ENCODE measurements at places on chromosomes 2 and 18.
A peak's percentile ranks its signal among the peaks of the same experiment; 100 is the strongest.

DNA sequence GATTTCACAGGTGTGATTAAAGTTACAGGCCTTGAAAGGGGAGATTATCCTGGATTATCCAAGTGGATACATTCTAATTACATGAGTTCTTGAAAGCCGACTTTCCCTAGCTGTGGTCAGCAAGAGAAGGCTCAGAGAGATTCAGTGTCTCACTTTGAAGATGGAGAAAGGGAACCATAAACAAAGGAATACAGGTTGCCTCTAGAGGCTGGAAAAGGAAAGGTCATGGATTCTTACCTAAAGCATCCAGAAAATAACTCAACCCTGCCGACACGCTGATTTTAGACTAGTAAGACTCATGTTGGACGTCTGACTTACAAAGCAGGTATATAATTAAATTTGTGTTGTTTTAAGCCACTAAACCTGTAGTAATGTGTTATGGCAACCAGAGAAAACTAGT, 1095.7 kb upstream of the ZEB2 start:
- no peak overlapping the region for H3K27ac ChIP-seq
- H3K27me3 ChIP-seq: no peaks in the 10 kb centered on the region
- no peaks in the 10 kb centered on the region for H3K4me1 ChIP-seq
- no peaks in the 10 kb centered on the region for H3K36me3 ChIP-seq
- DNase-seq: no peak
- H3K4me3 ChIP-seq: no peak overlapping the region

DNA sequence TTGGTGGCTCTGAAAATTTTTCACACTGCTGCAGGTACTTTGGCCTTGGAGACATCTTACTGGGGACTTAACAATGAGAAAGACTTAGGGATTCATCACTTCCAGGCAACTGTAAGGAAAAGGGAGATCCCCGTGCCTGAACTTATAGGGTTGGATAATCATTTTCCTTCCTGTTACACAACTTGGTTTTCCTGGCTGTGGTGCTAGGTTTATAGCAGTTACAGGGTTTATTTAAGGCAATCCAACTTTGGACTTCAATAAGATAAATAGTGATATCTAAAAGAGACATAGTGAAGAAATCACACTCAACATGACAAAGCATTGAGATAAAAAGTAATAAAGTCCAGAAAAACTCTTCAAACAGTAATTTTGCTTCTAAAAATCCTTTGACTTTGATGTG, 70.2 kb upstream of the RAPH1 start:
- no peaks in the 10 kb centered on the region for H3K27me3 ChIP-seq
- H3K4me3 ChIP-seq: no peak overlapping the region
- H3K36me3 ChIP-seq: no peaks in the 10 kb centered on the region
- no peaks in the 10 kb centered on the region for H3K4me1 ChIP-seq
- no peak overlapping the region for H3K27ac ChIP-seq

DNA sequence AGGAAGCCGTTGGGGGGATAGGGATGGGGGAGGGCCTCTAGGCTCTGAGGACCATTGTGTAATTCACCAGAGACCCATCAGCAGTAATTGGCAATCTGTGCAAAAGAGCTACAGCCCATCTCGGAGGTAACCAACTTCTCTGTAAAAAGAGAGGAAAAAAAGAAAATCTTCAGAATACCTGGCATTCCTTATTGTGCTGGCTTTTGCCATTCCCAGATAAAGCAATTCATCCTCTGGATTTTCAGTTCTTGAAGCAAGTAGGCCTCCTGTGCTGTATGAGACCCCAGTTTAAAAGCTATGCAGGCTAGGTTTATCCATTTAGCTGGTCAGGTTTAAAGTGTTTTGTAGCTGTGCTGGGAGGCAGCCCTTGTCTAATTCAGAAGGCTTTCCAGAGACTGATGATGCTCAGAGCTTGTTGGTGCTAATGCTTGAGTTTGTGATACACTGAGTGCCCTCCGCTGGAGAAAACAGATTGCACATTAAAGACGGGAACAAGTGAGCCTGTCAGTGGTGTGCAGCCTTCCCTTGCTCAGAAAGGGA, at the start of gene LRRTM4:
LRRTM4 (minus strand) TSS at position 446 of the 540 bp plus-strand sequence.
- H3K27ac ChIP-seq: no peak within 1 kb of the TSS
- no peaks in the 10 kb centered on the region for H3K27me3 ChIP-seq

DNA sequence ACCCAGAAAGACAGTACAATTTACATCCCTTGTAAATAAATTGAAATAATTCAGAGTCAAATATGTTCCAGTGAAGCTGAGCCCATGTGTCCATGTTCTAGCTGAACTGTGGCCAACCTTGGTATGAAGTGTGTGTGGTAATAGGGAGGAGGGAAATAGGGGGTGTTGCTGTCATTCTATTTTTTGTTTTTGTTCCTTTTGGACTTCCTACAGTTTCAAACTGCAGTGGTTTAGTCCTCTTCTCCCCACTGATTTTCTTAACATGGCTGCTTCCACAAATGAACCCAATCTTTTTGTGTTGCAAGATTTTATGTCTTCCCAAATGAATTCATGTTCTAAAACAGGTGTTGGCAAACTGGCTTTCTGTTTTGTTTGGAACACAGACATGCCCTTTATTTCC, 156.9 kb downstream of the CCBE1 start:
- DNase-seq: no peak
- H3K4me1 ChIP-seq: no peaks in the 10 kb centered on the region
- H3K4me3 ChIP-seq: no peak overlapping the region
- no peaks in the 10 kb centered on the region for H3K27me3 ChIP-seq
- H3K27ac ChIP-seq: no peak overlapping the region

DNA sequence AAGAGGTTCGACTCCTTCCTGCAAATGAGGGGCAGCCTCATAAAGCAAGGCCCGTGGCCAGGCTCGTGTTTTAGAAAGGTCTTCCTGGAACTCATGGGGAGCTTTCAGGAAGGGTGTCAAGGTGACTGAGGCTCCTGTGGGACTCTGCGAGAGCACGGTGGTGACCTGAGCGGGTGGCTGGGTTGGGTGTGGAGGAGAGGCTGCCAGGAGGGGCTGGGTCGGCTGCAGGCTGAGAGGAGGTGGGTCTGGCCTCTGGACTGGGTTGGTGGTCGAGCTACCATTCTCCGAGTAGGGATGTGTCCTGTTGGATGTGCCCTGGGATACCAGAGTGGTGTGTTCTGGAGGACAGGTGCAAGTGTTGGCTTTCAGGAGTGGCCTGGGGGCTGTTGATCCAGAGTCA, 86.4 kb downstream of the DGKD start:
- H3K27me3 ChIP-seq: no peaks in the 10 kb centered on the region
- no peaks in the 10 kb centered on the region for H3K36me3 ChIP-seq
- no peaks in the 10 kb centered on the region for H3K4me1 ChIP-seq
- no peak overlapping the region for H3K4me3 ChIP-seq
- no peak overlapping the region for H3K27ac ChIP-seq
- no peak for DNase-seq

DNA sequence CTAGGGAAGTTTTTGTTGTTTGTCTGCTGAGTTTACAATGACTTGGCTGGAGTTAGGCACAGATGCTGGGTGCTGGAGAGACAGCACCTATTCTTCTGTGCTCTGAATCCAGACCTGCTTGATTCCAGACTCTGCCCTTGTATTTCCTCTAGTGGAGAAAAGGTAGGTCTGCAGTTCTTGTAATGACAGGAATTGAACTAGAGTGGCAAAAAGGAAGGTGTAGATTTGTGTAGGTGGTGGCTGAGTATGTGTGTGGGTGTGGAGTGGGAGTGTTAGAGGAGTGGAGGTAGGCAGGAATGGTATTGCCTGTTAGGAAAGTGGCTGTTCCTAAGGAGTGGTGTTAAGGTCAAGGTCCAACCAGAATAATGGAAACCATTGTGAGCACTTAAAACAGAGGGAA, 71.9 kb upstream of the LYPD6 start:
- no peak for DNase-seq
- H3K36me3 ChIP-seq: no peaks in the 10 kb centered on the region
- H3K4me1 ChIP-seq: no peaks in the 10 kb centered on the region
- H3K27me3 ChIP-seq: no peaks in the 10 kb centered on the region
- H3K4me3 ChIP-seq: no peak overlapping the region

GRCh38 chr2:118197011-118197675, 108.9 kb downstream of the INSIG2 start:
- DNase-seq: peak; percentile 24
- H3K27me3 ChIP-seq: no peaks in the 10 kb centered on the region
- no peaks in the 10 kb centered on the region for H3K4me1 ChIP-seq
- no peaks in the 10 kb centered on the region for H3K36me3 ChIP-seq

GRCh38 chr18:52636536-52636935, 296.5 kb downstream of the DCC start:
- no peaks in the 10 kb centered on the region for H3K4me1 ChIP-seq
- DNase-seq: no peak
- no peaks in the 10 kb centered on the region for H3K36me3 ChIP-seq
- H3K27me3 ChIP-seq: no peaks in the 10 kb centered on the region

GRCh38 chr2:189014449-189015138, 40.4 kb downstream of the COL3A1 start:
- H3K27ac ChIP-seq: no peak overlapping the region
- H3K36me3 ChIP-seq: no peaks in the 10 kb centered on the region
- no peaks in the 10 kb centered on the region for H3K27me3 ChIP-seq
- peak; percentile 65 for DNase-seq
- no peak overlapping the region for H3K4me3 ChIP-seq

DNA sequence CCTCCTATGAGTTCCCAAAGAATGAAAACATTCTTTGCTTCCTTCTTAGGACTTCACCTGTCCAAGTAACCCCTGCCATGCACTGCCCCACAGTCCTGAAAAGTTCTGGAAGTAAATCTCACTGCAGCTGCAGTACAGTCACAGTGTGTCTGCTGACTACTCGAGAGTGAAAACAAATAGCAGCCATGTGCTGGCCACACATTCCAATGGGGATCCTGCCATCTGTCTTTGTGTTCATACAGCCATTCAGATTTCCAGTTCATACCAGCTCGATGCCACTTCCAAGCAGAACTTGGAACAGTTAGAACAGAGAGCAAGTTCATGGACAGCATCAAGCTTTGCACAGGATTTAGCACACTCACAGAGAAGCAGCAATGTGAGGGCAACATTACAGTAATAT, 629.9 kb upstream of the ACVR2A start:
- no peaks in the 10 kb centered on the region for H3K27me3 ChIP-seq
- no peaks in the 10 kb centered on the region for H3K36me3 ChIP-seq
- H3K27ac ChIP-seq: no peak overlapping the region
- no peak for DNase-seq

DNA sequence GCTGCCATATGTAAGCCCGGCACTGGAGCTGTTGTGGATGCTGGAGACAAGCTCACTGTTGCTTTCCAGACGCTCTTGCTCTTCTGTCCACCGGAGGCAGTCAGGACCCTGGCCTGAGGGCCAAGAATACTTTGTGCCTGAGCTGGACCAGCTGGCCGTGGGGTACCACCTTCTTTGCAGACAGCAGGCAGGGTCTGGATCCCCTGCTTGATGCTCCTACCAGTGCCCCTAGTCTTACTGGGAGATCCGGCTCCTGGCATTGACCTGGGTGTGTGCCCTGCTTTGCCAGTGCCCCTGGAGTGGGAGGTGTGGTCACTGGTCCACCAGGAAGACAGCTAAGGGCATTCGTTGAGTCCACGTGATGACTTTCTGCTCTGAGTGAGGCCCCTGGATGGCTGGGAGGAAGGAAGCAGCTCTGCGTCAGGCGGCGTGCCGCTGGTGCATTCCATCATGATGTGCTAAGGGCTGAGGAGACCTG, 59.3 kb downstream of the LRRFIP1 start:
- H3K27me3 ChIP-seq: no peaks in the 10 kb centered on the region
- H3K27ac ChIP-seq: peak overlapping the region; percentile 89
- peak; percentile 82 for DNase-seq
- no peak overlapping the region for H3K4me3 ChIP-seq

- no peaks in the 10 kb centered on the region for H3K4me1 ChIP-seq
- H3K36me3 ChIP-seq: no peaks in the 10 kb centered on the region
- DNase-seq: no peak
Observed at GRCh38 chr2:139529080-139529479, 748.9 kb upstream of the NXPH2 start.

GRCh38 chr2:183996825-183997793, 601.2 kb upstream of the ZNF804A start:
- no peak for DNase-seq
- H3K4me3 ChIP-seq: no peak overlapping the region
- H3K36me3 ChIP-seq: no peaks in the 10 kb centered on the region

DNA sequence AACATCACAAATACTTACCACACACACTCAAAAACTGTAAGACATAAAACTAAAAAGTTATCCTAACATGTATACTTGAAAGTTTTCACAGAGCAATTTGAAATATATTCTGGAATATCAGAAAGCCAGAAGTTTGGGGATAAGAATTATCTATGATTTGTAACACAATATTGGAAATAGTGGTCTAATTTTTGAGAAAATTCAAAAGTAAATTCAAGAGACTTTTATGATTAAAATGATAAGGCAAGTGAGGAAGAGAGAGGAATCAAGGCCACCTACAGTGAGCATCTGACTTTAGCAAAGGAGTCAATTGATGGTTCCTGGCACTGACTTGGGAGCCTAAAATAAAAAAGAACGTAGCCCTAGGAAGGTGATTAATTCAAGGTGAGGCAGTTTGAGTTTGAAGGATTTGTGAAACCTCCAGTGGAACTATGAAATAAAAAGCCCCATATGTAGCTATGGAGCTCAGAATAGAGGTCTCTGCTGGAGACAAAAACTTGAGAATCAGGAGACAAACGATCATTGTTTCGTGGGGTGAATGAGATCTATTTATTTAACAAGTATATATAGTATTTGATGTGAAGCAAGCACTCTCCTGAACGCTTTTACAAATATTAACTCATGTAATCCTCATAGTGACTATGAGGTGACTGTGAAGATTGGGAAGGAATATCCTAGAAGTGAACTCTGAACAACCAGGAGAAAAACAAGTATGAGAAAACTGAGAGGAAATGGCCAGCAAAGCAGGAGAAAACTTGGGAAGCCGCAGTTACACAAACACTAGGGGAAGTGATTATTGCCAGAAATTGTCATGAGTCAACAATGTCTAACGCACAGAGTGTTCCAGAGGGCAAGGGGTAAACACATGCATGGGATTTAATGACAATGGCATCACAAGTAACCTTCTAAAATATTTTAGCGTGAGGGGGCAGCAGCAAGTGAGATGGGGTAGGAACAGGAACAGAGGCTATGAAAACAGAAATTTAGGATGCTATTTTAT, 12.8 kb downstream of the TFPI start:
- H3K27me3 ChIP-seq: no peaks in the 10 kb centered on the region
- H3K4me3 ChIP-seq: no peak overlapping the region
- peaks cover 5% of the 10 kb centered on the region for H3K36me3 ChIP-seq
- H3K4me1 ChIP-seq: peaks cover 55% of the 10 kb centered on the region
- H3K27ac ChIP-seq: peak overlapping the region; percentile 94
- DNase-seq: peak; percentile 96

GRCh38 chr18:35411625-35412351, 34.7 kb upstream of the ZNF396 start:
- no peak overlapping the region for H3K27ac ChIP-seq
- no peak overlapping the region for H3K4me3 ChIP-seq
- H3K36me3 ChIP-seq: no peaks in the 10 kb centered on the region

DNA sequence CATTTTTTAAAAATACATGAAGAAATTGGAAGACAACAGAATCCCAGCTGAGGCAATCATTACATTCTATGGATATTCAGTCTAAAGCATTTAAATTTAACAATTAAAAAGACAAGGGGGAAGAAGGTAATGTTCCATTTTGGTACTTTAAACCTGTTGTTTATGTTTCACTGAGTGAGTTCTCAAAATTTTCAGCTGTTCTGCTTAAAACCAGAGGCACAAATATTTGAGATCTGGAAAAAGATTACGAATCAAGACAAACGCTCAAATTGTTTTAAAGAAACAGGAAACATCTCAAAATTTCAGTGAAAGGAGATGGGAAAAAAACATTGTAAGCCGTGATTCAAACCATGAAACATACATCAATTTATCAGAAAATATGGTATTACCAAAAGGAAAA, 656.2 kb upstream of the CHAC2 start:
- H3K4me3 ChIP-seq: no peak overlapping the region
- no peak for DNase-seq
- H3K36me3 ChIP-seq: no peaks in the 10 kb centered on the region
- H3K27ac ChIP-seq: no peak overlapping the region
- H3K27me3 ChIP-seq: no peaks in the 10 kb centered on the region
